ENCODE measurements at places on chromosomes 2 and 18.
A peak's percentile ranks its signal among the peaks of the same experiment; 100 is the strongest.

DNA sequence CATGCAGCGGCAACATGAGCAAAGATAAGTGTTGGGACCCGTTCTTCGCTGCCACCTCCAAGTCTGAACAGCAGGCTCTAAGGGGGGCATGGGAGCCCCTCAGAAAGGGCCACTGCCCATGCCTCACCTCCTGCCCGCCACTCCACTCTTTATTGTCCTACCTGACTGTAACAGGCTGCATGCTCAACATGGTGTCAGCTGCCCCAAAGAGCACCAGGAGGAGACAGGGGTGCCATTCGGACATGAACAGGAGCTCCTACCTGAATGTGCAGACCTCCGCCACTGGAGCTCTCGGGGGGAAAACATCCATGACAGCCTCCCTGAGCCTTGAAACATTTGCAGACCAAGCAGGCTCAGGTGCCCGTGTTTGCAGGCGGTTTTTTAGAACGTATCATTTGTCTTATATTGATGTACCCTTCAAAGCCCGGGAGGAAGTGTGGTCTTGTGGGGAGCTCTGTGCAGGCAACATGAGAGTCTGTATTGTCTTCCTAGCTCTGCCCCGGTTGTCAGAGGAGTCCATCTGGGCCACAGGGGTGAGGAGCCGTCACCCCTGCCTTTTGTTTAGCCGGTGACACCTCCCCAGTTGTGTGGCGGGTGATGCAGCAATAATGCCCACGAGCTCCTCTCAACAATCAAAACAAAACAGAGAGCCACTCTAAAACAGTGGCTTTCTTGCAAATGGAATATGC is 35.1 kb upstream of the CD8A start:
- no peak for DNase-seq

DNA sequence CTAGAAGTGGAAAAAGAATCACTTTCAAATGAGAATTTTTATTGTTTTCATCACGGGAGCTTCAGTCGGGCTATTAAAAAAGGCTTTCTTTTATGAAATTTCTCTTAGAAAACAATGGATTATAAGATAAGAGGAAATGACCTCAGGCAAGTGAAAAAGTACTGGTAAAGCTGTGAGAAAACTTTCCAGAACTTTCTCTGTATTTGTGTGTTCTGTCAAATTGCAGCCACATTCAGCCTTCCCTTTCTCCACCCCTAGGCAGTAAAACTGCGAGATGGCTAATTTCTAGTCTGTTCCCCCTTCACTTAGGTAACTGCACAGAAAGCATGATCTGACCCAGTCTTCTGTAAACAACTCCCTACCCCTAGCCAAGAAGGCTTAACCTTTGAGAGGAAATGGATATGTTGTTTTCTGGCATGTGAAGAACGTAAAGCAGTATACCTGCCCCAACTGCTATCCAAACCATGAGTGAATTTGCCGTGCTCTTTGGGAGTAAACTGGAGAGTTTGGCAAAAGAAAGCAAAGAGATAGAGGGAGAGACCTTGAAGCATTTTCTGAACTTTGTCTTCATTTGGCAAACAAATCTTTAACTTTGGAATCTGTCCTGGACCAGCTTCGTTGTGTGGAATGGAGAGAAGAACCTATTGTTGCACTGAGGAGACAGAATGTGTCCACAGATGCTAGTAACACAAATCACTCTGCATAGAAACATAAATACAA is 105.4 kb downstream of the ETAA1 start:
- DNase-seq, result no peak

- DNase-seq, result no peak
These were observed 106.0 kb downstream of the OLA1 start for GRCh38 chr2:174142290-174142689.

DNA sequence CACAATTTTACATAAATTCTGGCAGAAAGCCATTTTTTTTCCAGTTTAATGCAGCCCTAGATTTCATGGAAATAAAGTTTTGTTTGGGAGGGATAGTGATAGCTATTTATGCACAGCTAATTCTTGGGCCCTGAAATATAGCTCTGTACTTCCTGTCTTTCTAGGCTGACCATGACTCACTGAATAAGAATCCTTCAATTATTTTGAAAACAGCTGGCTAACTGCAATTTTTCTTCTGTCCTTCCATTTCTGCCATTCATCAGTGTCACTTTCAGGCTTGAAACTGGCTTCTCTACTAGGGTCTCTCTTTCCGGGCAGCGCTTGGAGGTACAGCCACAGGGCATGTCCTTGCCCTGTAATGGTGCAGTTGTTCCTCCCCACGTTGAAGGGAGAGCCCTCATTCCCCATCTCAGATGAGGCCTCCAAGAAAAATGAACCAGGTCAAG is 97.1 kb upstream of the TMEM178A start:
- DNase-seq, result no peak

- no peak for DNase-seq
These were observed 98.5 kb upstream of the ZSWIM2 start for GRCh38 chr2:186947516-186947915.

- DNase-seq, result no peak
These were observed 3.1 kb upstream of the SEH1L start for GRCh38 chr18:12944709-12945108.

DNA sequence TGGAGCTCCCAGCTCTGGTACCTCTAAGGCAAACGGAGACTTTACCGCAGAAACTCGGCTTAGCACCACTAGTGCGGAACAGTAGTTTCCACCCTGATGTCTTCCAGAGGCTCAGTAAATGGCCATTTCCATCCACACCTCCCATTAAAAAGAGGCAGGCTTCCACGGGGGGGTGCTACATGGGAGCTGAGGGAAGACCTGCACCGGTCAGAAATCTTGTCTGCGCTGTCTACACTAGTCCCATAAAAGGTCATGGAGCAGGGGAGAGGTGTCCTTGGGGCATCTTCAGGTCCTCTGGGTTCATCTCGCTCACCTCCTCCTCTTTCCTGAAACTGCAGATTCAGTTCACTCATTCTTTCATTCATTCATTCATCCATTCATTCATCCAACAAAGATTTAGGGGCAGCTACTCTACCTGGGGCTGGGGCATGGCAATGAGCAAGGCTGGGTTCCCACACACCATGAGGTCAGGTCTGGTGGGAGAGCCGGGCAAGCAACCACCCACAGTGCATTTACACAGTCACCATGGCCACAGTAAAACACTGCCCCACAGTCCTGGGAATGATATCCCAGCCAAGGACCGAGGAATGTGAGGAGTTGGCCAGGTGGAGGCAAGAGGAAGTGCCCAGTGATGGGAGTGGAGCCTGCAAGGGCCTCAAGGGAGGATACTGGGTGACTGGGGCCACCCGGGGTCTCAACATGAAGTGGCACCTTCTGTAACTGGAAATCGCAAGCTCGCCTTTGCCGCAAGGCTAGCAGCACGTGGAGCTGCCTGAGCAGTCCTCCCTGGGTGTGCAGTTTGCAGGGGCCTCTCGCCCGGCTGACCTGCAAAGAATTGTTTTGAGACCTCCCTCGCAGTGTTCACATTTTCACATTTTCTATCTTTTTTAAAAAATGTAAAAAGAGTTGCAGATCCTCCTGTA is 180.2 kb upstream of the RAB6C start:
- no peak for DNase-seq

GRCh38 chr2:186256540-186256939 is 229.5 kb upstream of the ZC3H15 start:
- no peak for DNase-seq

GRCh38 chr2:189613650-189614420 is 33.2 kb upstream of the SLC40A1 start:
- DNase-seq, result no peak

DNA sequence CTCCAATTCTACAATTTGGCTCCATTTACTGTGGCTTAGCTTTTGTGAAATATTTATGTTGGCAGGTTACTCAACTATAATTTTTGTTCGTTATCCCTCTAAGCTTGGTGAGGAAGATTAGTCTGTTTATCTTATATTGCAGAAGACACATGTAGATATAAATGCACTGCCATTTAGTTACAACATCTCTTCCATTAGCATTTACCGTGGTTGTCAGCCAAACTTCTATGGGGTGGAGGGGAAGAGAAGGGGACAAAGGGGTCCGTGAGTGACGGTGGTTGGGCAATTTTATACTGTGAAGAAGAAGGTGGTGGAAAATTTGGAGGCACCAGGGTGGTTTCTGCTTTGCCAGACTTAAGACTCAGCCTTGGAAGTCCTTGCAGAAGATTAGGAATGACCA is 117.6 kb upstream of the CXCR4 start:
- DNase-seq, result no peak

DNA sequence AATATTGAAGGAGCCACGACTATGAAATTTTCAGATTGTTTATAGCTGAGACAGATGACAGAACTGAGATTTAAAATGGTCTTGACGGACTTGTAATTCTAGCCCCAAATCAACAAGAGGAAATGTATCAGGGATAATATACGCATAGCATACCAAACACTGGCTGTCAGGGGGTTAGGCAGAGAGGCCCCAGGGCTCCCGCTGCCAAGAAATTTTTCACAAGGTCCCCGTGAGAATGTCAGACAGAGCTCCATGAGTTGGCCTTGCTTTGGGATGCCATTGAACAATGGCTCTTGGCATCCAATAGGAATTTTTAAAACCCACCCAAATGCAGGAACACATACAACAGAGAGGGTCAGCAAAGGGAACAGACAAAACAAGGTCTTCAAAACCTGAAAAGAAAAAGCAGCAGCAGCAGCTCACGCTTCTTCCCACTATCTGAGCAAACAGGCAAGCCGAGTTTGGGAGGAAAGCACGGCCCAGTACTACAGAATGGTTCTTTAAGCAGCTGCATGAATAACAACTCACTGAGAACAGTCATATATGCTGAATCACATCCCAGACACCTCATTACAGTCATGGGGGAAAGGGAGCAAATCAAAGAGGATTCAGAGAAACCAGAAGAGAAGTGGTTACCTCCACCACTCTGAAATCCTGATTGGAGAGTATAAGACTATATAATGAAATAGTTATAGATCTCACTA is 445.6 kb downstream of the RND3 start:
- no peak for DNase-seq

DNA sequence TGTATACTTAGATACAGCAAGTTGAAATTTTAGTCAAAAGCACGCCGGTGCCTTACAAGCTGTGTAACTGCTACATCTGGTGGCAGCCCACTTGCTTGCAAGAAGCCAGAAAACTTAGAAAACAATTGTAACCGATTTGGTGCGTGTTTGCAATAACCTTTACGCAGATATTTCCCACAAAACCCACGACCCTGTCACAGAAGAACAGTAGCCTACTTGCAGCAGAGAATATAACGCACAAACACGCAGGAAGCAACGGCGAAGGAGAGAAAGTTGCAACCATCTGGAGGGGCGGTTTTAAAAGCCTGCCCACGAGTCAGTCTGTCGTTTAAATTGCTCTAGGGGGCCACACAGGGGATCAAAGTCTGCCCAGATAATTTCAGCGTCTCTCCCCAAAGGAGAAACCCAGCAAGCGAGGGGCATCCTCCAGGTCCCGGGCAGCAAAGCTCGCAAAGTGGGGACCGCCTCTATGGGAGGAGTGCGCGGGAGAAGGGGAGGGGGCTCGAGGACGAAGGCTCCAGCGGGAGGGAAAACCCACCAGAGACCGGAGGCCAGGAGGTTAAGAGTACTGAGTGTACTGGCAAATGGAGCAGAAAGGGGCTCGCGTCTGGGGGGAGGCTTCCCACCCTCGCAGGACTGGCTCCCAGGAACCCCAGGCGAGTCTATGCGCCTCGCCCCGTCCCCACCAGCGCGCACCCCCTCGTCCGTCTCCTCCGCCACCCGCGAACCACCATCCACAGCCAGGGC is 1.1 kb downstream of the TLK1 start:
- peak; percentile 62 for DNase-seq
